ENCODE measurements at places on chromosomes 16 and 17.

DNA sequence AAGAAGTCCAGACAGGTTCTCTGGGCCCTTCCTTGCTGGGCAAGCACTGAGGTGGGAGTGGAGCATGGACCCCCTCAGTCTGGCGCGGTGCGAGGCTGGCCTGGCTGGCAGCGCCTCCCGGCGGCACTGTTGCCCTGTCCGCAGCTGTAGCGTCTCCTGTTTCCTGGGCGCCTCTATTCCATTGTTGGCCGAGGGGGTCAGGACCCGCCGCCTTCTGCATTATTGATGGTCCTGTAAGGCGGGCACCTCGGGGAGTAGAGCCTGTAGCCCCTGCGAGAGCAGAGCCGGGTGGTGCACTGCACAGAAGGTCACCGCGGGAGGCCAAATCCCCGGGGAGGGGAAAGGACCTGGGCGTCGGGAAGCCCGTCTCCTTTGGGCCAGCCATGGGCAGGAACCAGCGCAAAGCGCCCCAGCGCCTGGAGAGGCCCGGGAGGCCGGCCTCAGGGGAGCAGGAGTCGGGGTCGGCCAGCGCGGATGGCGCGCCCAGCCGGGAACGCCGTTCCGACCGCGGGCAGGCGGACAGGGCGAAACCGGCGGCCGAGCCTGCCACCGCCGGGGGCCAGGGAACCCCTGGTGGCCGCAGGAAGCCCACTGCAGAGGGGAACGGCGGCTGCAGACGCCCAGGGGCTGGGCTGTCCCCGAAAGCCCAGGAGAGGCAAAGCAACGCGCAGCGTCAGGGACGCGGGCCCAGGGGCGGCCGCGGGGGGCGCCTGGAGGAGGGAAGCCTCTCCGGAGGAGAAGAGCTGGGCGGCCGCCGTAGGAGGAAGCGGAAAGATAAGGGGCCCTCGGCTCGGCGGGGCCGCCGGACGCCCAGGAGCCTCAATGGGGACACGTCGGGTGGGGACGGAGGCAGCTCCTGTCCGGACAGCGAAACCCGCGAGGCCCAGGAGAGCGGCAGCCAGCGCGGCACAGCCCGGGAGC is at the start of gene MYO15B:
Gene MYO15B (plus strand): TSS at position 126 of the 921 bp plus-strand sequence. CDS start 258 bp downstream, at position 384.
- DNase-seq: no peak

GRCh38 chr17:42759982-42760651 is 910 bp upstream of the RAMP2 start:
- DNase-seq: no peak

DNA sequence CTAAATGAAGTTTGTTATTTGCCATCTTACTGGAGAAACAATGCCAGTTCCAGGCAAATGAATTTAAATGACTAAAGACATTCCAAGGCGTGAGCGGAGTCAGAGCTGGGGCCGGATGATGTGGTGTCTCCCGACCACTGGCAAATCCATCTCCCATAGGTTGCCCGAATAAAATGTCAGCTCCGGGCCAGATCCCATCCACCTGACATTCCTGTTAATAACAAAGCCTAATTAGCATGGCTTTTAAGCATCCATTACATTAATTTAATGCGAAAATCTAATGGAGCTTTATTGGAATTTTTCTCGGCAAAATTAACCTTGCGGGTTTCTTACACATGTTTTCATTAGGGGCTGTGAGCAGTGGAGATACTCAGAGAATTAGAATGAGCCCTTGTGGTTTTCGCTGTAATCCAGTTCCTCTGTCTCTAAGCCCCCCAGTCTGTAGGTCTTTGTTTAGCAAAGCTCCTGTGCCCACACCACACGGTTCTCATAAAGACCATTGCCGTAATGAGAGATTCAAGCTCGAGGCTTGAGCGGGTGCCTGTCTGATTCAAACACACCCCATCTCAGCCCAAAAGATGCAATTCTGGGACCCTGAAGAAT is 123.3 kb downstream of the CCT6B start:
- DNase-seq: no peak

DNA sequence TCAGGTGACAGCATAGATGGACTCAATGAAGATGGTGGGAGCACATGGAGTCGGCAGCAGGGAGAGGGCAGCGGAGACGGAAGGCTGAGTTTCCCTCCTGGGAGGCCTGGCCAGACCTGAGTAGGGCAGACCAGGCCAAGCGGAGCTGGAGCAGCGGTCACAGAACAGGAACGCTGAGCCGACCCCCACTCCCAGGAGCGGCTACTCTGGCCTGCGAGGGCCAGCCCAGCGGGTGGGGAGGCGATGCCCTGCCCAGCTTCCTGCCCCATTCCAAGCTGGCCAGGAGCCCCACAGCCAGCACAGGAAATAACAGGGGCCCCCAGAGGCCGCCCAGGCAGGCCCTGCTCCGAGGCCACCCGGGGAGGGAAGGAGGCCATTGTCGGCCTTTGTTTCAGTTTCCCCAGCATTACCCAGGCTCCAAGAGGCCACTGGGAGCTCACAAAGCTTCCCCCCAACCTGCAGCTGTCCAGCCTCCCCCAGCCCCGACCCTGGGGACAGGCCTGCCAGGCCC is 79.8 kb downstream of the ZNF423 start:
- DNase-seq: peak; percentile 77

- no peak for DNase-seq
These were observed 586.3 kb downstream of the KCNJ18 start for GRCh38 chr17:22278302-22279275.

GRCh38 chr17:64202683-64203344 is 60.2 kb downstream of the TEX2 start:
- DNase-seq: no peak

- no peak for DNase-seq
These were observed 89.6 kb upstream of the MAF start for GRCh38 chr16:79690159-79690558.

GRCh38 chr16:73113336-73113735 is 65.4 kb upstream of the ZFHX3 start:
- no peak for DNase-seq

DNA sequence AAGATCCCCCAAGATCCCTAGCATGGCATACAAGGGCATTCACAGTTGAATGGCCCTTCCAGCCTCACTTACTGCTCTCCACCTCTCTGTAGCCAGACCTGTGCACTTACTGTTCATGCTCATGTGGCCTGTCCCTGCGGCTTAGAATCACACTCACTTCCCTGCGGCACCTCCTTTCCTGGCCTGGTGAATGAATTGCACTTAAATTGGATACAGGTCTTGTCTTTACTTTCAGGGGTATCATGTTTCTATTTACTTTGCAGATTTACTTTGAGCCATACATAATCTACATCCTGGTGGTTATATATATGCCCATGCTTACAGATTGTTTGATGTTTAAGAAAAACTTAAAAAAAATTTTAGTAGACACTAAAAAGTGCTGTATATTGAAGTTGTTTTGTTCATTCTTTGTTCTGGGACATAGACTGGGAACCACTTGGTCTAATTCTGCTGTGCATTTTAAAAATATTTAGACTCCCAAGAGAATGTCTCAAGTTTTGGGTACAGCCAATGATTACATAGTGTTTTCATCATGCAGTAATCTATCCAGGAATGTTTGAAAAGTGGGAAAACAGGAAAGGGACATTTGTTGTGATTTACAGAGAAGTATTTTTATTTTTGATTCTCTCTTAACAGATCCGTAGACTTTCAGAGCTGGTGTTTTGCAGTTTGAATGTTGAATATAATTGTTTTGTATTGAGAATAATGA is 63.9 kb downstream of the NUP88 start:
- DNase-seq: no peak

GRCh38 chr17:49132699-49133364 is at the start of gene B4GALNT2:
Gene B4GALNT2, plus strand, starts transcription at chr17:49132769. Its CDS starts 24 bp downstream, at chr17:49132793.
- DNase-seq: no peak

GRCh38 chr16:73956587-73957494 is 339.8 kb upstream of the PSMD7 start:
- DNase-seq: no peak

GRCh38 chr17:45948498-45948880 is 50.6 kb upstream of the STH start:
- DNase-seq: no peak

DNA sequence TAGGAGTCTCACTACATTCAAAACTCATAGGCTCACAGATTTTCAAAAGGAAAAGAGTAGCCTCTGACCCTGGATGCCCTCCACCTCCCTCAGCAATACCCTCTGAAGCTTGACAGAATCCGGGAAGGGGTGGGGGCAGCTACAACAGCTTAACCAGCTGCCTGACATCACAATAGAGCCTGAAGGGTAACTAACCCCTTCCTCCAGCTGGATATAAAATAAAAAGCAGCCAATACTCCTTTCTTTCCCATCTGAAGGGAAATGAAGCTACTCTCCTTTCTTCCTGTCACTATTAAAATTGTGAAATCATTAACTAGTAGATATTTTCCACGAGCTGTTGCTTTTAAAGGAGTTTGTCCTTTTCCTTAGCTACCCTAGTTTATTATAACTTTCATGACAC is 24.0 kb downstream of the USP31 start:
- no peak for DNase-seq

DNA sequence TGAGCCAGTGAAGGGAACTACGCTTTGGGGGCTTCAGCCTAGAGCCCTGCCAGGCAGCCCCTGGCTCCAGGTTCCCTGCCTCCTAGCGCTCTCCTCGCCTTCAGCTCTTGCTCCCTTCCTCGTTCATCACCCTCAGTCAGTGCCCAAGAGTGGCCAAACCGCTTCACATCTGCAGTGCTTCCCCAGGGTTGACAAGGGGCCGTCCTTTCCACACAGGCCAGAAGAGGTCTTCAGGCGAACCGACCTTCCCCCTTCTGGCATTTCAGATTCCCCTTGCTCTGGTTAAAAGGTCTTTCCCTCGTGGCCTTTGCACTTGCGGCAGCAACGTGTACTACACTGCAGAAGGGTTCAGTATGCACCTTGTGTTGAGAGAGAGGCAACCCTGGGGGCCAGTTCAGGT is 4.1 kb downstream of the RASD1 start:
- no peak for DNase-seq

- DNase-seq: no peak
These were observed 47.1 kb upstream of the TEKT3 start for GRCh38 chr17:15388356-15389041.

GRCh38 chr17:65914784-65915342 is 277.1 kb downstream of the CEP112 start:
- no peak for DNase-seq

- no peak for DNase-seq
These were observed 7.4 kb downstream of the CBFB start for GRCh38 chr16:67036323-67036741.
